ENCODE measurements at places on chromosomes 7 and 10.

DNA sequence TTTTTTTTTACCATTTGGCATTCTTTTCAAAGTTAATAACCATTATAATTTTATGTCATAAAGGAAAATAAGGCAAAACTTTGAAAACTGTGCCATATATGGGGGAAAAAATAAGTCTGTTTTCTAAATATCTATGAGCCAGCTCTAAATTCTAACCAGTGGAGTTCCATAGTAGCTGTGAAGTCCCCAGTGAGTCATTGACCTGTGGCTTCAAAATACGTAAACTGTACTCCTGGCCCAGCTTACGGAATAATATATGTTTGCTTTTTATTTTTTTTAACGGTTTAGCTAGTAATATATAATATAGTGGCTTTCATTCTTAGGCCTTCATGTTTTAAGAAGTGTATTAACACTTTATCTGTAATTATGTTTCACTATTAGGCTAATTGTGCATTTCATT is 20.5 kb downstream of the ZRANB1 start:
- no peak for DNase-seq

- no peak for DNase-seq
These were observed at the start of gene CLRN3 for GRCh38 chr10:127892743-127893142. Gene CLRN3 (minus strand): TSS chr10:127892941. CDS start chr10:127892784, 157 bp downstream.

- no peak for DNase-seq
These were observed 40.5 kb downstream of the C1QL3 start for GRCh38 chr10:16481052-16481728.

DNA sequence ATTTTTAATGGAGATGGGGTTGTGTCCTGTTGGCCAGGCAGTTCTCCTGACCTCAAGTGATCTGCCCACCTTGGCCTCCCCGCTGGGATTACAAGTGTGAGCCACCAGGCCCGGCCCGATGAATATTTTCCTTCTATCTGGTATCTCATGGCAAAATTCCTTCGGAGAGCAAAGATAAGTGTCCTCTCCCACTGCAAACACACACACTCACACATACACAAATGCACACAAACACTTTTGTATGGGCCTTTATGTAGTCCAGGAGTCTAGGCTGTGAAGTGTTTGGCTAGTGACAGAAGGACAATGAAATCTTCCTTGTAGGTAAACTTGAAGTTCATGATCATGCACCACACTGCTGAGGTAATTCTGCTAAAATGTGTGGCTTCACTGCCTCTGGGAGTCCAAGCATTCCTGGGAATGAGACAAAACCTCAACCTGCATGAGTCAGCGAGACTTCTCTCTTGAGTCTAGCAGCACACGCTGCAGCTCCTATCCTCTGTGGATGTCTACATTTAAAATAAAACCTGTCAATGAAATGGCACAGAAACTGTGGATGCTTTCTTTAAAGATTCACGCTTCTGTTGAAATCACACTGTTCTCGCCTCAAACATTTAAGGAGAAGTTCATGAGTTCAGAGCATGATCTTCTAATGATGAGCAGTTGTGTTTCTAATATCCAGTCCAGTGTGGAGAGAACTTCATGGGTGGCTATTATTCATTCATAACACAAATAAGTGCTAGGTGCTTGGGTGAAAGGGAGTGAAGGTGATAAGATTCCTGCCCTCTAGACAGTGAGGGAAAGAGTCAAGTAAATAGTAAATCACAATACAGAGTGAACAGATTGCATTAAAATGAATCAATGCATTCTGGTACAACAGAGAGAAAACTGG is 96.5 kb downstream of the NRP1 start:
- no peak for DNase-seq

GRCh38 chr7:26200038-26200443 is 505 bp downstream of the HNRNPA2B1 start:
- DNase-seq = peak; percentile 75

DNA sequence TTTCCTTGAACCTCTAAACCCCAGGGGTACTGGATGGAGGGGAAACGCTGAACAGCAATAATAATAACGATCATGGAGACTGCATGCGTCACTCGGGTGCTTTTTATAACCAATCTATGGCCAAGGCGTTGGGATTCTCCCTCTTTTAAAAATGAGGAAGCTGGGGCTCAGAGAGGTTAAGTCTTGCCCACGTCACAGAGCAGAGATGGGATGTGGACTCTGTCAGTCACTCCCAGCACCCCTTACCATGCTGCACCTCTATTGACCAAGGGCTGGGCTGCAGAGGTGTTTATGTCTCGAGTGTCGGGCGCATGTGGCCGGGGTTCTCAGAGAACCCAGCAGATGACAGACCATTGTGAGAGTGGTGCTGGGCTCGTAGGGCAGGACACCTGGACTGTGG is 129.9 kb downstream of the CDH23 start:
- no peak for DNase-seq

All from NCI-H2171 treated with DMSO at 0.1 percent for 48 hours (cell line).